Ascending aorta (tissue), 2 donors: ENCODE measurements at places on chromosomes 11 and 22.

- no peak for DNase-seq
These were observed 27.5 kb upstream of the OR10G7 start for GRCh38 chr11:124068601-124069110.

DNA sequence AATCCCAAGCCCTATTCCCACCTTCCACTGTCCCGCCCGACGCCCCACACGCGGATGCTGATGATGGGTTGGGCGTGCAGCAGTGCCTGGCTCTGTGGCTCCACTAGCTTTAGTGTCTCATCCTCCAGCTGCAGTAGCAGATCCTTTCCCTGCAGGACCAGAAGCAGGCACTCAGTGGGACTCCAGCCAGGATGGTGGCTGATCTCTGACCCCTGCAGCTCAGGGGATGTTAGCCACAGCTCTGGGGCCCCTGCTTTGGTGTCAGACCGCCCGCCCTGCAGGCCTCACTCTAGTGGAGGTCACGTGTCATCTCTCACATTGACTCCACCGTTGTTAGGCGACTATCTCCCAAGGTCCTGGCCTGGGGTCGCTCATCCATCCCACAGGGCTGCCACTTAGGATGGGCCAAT is 11.8 kb downstream of the SMPD1 start:
- no peak for DNase-seq

DNA sequence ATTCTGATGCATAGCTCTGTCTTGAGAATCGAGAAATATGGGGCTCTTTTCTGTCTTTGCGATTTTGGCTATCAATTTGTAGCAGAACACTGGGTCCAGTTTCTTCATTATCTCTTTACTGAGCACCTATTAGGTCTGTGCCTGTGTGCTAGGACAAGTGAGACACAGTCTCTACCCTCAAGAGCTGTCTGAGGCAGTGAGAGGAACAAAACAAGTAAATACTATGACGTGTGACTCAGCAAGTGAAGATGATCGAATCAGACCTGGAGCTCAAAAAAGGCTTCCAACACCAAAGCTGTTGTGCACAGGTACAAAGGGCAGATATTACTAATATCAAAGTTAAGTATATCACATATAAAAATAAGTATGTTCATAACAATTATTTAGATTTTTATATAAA is 52.4 kb downstream of the LGR4 start:
- no peak for DNase-seq

DNA sequence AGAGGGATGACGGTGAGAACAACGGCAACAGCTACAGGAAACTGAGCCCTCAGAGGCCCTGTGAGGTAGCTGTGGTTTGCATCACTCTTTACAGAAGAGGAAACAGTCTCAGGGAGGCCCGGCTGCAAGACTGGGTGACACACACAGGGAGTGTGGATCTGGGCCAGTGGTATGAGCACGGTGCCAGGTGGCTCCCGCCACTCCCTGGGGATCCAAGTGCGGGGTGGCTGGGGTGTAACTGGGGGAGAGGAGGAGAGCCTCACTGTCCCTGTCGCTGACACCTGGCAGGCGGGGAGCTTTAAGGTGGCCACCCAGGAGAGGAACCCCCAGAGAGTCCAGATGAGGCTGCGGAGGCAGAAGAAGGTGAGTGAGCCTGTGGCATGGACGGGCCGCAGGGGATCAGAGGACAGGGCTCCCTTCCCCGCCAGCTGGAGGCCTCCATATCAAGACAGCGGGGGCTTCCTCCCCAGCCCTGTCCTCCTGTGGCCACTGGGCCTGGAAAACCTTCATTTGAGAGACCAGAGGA is 5.6 kb downstream of the RGL4 start:
- DNase-seq = peak; percentile 65

GRCh38 chr11:130819625-130820024 is 96.7 kb downstream of the SNX19 start:
- DNase-seq = no peak

DNA sequence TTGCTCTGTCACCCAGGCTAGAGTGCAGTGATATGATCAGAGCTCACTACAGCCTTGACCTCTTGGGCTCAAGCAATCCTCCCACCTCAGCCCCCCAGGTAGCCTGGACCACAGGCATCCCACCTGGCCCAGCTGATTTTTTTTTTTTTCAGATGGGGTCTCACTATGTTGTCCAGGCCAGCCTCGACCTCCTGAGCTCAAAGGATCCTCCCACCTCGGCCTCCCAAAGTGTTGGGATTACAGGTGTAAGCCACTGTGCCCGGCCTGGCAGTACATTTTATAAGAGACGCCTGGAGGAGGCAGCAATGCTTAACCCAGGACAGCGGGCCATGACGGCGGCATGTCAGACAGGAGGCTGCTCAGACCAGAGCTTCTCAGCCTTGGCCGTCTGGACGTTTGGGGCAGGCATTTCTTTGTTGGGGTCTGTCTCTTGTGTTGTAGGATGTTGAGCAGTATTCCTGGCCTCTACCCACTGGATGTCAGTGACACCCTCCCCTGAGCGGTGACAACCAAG is 4.3 kb downstream of the LGALS2 start:
- no peak for DNase-seq

GRCh38 chr22:26482161-26482560 is 1.4 kb downstream of the HPS4 start:
- no peak for DNase-seq

- DNase-seq = no peak
These were observed 13.1 kb downstream of the LARGE2 start for GRCh38 chr11:45935349-45936064.

- no peak for DNase-seq
These were observed 49.0 kb upstream of the CYP2D6 start for GRCh38 chr22:42179616-42180015.

DNA sequence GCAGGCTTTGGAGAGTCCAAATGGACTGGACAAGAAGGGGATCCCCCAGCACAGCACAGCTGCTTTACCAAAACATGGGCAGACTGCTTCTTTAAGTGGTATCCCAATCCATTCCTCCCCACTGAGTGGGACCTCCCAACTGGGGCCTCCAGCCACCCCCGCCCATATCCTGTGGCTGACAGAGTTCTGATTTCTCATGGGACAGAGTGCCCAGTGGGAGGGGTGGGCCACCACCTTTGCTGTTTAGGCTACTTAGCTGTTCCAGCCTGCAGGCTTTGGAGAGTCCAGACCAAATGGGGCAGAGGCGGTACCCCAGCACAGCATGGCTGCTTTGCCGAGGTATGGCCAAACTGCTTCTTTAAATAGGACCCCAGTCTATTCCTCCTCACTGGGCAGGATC is 26.9 kb upstream of the DEUP1 start:
- no peak for DNase-seq

- no peak for DNase-seq
These were observed 144.5 kb downstream of the CCDC34 start for GRCh38 chr11:27218421-27219038.

GRCh38 chr11:17748761-17749721 is 14.5 kb downstream of the KCNC1 start:
- no peak for DNase-seq

DNA sequence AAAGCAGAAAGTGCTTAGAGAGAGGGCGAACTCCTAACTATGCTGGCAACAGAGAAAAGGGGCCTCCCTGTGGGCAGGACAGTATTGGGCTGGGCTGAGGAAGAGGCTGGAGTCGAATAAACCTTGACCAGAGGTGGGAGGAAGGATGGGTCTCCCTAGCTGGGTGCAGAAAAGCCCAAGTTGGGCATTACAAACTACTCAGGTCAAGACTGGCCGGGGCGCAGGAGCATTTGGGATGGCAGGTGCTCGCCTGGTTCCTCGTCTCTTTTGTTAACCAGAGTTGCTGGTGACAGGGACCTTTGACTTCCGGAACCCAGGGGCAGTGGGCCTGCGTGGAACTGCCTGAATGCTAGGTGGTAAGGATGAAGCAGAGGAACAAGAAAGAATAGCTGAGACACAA is 80.3 kb upstream of the SHISAL1 start:
- DNase-seq = peak; percentile 35

GRCh38 chr11:4547416-4547815 is 2.4 kb downstream of the OR52M1 start:
- no peak for DNase-seq

DNA sequence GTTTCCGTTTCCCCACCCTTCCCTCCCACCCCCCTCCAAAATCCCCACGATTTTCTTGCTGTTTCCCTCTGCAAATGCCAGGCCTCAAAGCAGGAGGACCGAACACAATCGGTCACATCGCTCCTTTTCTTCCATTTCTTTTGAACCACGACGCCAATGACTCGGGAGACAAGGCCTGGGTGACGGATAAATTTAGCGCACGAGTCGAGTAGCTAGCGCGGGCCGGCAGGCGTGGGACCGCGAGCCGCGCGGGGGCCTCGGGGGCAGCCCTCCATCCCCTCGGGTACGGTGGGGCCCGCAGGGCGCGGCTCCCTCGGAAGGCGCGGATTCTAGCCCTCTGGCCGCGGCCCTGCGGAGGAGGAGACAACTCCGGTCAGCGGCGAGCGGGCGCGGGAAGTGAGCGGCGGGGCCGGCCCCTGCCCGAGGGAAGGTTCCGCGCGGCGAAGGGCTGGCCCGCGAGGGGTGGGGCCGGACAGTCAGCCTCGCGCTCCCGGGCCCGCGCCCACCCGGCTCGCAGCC is 414 bp downstream of the JOSD1 start:
- DNase-seq = no peak

DNA sequence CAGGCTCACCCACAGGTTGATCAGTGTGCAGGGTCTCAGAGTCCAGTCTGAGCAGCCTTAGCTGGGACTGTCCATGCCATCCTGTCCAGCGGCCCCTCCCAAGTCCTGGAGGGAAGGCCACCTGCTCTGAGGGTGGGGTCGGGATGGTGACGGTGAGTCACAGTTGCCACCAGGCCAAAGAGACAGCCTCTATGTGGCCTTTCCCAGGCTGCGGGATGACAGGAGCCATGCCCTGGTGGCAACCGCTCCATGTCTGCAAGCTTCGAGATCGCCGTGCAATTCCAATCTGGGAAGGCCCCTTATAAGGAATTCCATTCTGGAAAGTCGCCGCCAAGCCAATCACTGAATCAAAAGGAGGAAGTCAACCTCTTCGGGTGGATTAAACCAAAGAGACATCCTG is 47.5 kb downstream of the RTL6 start:
- no peak for DNase-seq

GRCh38 chr22:42154293-42155052 is 23.9 kb upstream of the CYP2D6 start:
- no peak for DNase-seq

- DNase-seq = no peak
These were observed 37.5 kb downstream of the ZC3H12C start for GRCh38 chr11:110130642-110131238.

GRCh38 chr11:2858995-2859698 is 26.4 kb downstream of the CDKN1C start:
- DNase-seq = no peak

DNA sequence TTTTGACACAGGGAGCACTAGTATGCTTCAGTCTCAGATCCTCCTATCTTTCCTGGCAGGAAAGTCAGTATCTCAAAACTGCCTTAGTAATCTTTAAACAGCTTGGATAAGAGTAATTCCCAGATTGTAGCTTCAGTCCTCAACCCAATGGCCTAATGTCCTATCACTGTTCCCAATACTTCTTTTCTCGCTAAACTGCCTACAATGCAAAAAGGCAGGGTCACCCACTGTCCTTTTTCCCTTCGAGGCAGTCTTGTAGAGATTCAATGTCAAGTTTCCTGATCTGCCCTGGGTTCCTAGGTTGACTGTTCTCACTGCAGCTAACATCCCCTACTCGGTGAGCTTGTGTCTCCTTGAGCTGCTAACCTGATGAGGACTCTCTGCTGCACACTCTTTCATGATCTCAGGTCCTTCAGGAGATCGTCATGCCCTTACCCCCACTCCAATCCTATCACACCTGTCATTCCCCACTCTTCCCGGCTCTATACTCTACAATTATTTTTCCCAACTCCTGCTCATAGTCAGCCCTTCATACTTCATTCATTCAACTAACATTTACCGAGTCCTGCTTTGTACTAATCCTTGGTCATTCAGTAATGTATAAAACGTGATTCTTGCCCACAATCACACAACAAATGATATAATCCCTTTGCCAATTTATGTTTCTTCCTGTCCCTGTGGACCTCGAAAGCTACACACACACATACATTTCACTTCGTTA is 904 bp downstream of the C2CD3 start:
- no peak for DNase-seq

GRCh38 chr11:118236170-118236569 is 11.4 kb upstream of the JAML start:
- DNase-seq = no peak

DNA sequence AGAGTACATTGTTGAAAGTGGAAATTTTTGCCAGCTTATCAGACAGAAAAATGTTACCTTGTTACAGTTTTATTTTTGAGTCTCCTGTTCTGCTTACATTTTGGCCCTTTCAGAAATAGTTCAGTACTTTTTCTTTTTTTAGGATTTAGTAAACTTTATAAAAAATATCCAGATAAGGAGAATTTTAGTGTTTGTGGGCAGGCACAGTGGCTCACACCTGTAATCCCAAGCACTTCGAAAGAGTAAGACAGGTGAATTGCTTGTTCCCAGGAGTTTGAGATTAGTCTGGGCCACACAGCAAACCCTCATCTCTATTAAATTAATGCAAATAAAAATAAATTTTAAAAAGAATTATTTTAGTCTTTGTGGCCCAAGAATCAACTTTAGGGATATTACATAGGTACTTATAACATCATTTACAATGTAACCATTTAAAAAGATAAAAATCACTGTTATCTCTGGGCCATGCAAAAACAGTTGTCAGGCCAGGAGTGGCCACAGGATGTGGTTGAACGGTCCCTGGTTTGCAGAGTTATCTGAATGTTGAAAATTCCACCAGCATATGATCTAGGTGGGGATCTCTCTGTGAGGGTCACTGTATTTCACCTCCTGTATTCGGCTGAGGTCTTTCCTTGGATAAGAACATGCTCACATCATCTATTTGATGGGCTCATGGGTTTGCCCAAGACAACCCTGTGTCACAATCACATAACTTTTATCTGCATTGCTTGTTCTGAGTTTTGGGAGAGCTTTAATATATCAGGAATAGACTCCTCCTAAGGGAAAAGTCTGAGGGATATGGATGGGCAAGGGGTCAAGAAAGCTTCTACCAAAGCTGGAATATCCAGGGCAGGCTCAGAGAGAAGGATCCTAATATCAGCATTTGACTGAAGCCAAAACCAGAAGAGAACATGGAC is 91.5 kb downstream of the GGTLC2 start:
- DNase-seq = no peak

GRCh38 chr22:19645391-19645790 is 68.9 kb upstream of the SEPTIN5 start:
- DNase-seq = no peak

DNA sequence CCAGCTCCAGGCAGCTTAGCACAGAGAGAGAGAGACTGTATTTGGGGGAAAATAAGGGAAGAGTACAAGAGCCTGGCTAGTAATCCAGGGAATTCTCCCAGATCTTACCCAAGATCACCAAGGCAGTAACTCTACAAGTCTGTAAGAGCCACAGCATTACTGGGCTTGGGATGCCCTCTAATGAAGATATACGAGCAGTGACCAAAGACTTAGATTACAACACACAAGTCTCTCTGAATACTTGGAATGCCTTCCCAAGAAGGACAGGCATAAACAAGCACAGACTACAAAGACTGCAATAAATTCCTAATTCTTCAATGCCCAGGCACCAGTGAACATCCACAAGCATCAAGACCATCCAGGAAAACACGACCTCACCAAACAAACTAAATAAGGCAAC is 17.7 kb downstream of the DNAJC24 start:
- DNase-seq = no peak
